ENCODE measurements at places on chromosomes 4 and X.

DNA sequence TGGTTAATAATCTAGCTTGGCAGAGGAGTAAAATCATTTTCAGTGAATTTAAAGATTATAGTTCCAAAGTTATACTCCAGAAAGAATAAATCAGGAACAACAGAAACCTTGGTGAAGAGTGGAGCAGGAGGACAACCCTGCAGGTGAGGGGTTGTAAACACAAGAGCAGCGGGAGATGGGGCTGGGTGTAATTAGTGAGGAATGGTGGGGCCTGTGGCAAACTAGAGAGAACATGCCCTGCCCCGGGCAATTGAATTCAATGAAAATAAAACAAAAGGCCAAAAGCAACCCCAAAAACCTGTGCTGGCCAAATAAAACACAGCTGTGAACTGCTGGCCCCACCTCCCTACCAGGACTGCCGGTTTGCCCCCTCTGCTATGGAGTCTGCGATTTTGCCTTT lies 325.2 kb downstream of the NR3C2 start:
- DNase-seq: no peak

- DNase-seq: no peak
Measured at GRCh38 chr4:40197879-40198689, 1.3 kb downstream of the RHOH start.

DNA sequence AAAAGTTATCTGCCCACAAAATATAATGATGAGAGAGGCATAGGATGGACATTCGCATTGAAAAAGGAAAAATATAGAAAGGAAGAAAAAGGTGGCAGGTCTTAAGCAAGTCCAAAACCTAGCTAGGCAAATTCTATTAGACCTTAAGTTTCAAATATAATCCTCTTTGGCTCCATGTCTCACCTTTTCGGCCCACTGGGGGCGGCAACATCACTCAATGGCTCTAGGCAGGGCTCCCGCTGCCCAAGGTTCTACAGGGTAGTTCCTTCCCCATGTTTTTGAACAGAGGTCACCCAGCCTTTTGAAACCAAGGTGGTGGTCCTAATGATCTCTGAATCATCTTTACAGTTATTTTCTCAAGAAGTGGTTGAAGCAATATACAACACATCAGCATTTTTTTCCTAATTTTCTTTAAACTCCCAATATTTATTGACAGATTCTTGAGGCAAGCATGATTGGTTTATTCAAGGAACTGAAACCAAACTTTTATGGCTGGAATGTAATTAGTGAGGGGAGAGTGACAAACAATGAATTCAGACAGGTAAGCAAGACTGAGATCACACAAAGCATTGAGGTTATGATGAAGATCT lies 309.4 kb downstream of the ANTXR2 start:
- no peak for DNase-seq

DNA sequence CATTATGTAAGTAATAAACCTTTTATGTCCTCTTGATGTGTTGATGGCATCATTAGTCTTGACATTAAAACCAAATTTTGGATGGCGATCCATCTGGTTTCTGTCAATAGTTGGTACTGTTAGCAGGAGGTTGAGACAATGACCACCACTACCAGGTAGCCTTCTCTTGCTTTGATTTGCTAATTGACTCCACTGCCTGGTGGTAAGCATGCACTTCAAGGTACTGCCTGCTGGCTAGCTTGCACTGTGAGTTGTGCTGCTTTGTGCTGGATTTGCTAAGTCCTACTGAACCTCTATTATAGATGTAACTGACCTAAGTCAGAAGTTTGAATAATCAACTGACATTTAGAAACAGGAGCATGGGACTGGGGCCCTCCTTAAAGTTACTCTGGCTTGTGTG lies 46.3 kb downstream of the ATP1B4 start:
- no peak for DNase-seq

GRCh38 chr4:74353858-74354257 lies 11.1 kb upstream of the EREG start:
- no peak for DNase-seq

DNA sequence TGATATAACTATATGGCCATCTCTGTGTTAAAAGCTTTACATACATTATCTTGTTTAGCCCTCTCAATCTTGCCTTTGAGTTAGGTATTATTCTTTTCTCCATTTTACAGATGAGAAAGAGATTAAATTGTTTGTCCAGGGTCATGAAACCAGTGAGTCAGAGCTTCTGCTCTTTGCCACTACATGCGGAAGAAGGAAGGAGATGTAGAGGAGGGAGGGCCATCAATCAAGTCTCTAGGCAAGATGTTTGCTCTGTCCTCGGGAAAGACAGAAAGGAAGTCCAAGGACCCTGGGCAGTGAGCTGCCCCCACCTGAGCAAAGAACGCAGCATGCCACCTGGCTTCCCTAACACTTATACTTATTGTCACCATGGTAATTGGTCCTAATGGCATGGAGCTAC lies 133.7 kb upstream of the IL1RAPL2 start:
- no peak for DNase-seq

GRCh38 chr4:109810552-109811387 lies 4.8 kb upstream of the GAR1 start:
- no peak for DNase-seq

All from left forelimb (tissue), 1 donor.